ENCODE measurements at places on chromosomes 4 and X.

GRCh38 chr4:40940756-40941155 is 191.0 kb downstream of the NSUN7 start:
- DNase-seq = no peak

DNA sequence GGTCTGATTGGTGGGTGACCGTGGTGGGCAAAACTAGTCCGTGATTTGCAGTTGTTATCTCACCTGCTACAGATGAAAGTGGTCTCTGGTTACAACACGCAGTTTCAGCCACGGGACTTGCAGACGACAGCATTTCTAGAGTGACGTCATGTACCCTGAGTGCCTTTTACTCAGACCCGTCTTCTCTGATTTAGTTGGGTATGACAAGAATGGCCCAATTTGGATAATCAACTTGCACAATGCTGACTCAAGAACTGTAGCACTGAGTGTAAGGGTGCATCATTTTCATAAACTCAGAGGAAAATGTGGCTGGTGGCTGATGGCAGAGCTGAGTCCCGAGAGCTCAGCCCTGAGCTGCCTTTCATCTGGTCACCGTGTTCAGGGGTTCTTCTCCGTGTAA is 281.4 kb upstream of the FRG1 start:
- DNase-seq = no peak

DNA sequence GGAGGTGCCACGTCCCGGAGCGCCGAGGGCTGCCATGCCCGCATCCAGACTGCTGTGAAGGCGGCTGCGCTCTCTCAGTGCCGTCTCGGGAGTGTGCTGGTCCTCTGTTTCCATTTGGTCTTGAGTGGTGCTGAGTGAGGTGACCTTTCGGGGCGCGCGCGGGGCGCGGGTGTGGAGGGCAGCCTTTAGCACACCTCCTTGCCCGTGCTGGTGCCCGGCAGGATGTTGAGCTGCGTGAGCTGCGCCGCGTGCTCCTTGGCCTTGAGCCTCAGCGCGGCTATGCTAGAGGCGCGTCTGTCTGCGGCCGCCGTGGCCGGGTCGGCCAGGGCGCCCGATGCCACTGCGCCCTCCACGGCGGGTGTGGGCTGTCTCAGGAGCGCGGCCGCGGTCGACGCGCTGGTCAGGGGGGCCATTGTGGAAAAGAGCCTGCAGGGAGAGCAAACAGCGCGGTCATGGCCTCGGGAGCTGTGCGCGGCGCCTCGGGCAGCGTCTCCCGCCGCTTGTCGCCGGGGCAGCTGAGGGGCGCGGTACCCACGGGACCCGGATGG is 11.2 kb downstream of the ARX start:
- no peak for DNase-seq

GRCh38 chrX:95057341-95057740 is 1383.3 kb downstream of the FAM133A start:
- no peak for DNase-seq

DNA sequence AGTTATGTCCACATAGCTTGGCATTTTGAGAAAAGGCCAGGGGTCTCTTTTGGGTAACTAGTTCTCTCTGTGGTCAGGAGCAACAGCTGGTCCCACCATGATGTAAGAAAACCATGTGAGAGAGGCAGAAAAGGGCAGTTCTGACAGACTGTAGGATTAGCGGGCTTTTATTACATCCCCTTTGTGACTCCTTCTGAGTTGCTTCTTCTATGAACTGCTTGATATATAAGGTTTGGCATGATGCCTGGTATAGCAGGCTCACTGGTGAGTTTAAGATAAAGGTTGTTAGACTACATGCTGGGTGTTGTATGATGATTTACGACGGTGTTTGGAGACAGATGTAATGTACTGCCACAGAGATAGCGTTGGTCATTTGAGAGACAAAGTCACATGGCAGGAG is 2308.1 kb upstream of the AGA start:
- no peak for DNase-seq

DNA sequence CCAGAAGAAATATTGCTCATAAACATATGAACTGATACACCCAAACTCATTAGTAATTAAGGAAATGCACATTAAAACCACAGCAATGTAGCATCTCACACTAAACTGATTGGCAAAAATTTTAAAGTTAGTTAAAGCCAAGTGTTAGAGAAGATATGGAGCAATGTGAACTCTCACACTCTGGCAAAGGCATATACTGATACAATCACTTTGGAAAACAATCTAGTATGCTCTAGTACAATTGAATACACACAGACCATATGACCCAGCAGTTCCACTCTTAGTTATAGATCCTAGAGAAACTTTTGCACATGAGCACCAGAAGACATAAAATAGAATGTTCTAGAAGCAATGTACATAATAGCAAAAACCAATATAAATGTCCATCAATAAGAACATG is 8.4 kb upstream of the AWAT1 start:
- DNase-seq = no peak

- no peak for DNase-seq
These were observed 63.7 kb downstream of the HMGB2 start for GRCh38 chr4:173270312-173271027.

DNA sequence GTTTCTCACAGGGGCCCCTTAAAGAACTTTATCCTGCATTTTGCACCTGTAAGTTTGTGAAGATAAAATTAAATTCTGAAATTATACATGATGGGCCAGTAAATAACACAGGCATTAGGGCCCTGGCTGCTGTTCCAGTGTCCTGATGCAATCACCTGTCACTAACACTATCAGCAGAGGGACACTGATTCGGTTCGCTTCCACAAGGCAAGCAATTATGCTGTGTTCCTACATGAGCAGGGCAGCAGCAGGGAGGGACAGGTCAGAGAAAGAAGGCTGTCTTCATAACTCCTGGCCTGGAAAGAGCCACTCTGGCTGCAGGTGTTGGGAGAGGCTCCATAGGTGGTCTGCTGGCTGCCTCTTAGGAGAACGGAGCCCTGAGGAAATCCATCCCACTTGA is 487.3 kb downstream of the MID1IP1 start:
- DNase-seq = no peak

DNA sequence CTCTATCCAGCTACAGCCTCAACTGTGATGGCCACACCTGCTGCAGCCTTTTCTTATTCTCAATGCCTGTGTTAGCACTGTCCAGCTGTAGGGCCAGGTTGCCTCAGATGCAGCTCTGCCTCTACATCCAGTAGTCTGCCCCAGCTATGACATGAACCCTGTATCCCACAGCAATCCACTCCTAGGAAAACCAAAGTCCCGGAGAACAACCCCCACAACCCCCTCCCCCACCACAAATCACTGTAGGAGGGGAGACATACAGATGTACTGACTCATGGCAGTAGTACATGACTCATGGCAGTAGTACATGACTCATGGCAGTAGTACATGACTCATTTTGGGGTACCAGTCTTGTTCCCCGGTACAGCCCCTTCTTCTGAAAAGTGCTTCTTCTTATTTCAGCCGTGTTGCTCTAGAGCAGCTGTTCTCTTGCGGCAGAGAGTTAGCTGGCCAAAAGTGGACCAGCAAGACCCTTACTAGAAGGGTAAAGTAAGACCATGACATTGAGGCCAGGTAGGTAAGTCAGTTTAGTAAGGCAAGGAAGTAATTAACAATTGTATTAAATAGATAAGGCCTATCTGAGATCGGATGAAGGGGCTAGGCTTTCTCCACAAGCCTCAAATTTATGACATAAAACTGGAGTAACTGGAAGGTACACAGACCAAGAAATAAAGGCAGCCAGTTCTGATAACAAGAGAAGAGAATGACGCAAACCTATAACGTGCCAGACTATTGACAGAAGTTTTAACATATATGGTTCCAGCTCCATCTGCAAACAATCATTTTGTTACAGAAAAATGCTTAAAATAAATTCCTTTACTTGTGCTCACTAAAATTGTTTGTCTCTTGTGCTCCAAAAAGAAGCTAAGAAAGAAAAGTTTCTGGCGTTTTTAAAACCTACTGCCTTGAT is 221.4 kb downstream of the TACR3 start:
- DNase-seq = peak; percentile 76

- DNase-seq = peak; percentile 61
These were observed 886 bp upstream of the WWC2 start for GRCh38 chr4:183098019-183098722.

DNA sequence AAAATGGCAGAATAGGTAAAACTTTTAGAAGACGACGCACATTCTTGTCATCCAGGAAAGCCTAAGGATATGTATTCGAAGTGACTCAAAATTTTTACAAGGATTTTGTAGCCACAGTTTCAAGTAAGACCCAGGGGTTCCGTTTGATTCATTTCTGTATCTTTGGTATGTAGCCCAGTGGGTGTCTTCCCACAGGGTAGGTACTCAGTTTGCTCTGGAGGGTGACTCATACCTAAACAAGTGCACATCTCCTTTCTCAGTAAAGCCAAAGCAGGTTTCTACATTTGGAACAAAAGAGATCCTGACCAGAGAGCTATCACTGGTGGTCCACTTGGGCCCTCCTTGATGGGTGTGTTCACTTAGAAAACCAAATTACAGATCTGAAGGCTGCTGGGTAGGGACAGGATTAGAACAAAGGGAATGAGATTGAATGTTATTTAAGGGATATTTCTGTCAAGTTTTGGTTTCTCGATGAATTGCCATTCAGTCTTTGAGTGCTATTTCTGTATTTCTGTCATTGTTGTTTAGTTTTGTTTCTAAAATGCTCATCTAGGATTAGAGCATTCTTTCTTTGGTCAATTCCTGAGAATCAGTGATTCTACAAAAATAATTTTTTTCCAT is 56.1 kb downstream of the PLS3 start:
- DNase-seq = peak; percentile 50

DNA sequence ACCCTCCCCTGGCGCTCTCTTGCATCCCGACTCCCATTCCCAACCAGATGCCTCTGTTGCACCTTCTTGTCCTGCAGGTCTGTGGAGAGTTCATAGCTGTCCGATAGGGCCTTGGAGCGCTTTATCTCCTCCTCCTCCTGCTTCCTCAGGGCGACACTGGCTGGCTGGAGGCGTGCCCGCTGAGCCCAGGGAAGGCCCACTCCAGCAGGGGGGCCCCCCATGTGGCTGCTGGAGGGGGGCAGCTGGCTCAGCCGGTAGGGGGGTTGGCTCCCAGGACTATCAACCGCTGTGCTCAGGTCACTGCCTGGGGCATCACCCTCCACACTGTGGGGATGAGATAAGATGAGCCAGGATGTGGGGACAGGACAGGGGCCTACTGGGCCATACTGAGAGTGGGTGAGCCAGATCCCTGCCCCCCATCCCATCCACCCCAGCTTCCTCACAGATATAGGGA is 25.6 kb downstream of the IQSEC2 start:
- no peak for DNase-seq

DNA sequence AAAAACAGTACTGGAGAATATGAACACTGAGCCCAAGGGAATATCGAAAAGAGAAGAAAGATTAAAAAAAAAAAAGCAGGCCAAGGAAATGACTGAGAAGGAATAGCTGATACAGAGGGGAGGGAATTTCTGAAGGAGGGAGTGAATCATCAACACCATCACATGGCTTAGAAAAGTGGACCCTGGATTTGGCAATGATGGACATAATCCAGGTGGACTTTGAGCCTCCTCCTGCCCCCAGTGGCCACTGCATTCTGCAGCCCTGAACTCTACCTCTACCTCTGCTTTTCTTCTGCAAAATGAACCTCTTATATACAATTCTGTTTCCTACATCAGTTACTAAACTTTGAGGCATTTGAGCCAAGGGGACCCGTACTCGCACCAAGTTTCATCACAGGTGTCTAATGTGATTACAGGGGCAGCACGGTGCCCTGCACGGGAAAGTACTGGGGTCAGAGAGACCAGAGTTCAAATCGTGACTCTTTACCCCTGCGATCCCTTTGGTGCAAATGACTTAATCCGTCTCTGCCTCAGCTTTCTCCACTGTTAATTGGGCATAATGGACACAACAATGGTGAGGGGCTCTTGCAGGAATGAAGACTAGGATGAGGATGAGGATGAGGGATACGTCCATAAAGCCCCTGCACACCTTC is 1.1 kb downstream of the OCIAD2 start:
- peak; percentile 31 for DNase-seq

DNA sequence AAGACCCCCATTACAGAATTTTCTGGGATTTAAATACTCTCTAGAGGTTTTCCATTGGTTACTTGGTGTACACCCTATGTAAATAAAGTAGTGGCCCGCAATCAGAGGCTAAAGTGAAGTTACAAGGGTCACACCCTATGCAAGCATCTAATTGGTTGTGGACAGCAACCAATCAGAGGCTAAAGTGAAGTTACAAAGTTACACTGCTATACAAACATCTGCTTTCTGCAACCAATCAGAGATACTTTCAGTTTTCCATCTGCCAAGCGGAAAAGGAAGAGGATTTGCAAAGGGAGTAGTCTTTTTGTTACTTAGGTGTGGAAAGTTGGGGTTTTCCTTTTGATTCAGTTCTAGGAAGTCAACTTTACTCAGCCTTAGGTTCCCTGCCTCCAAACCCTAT is 2.0 kb upstream of the ATRX start:
- DNase-seq = peak; percentile 52

DNA sequence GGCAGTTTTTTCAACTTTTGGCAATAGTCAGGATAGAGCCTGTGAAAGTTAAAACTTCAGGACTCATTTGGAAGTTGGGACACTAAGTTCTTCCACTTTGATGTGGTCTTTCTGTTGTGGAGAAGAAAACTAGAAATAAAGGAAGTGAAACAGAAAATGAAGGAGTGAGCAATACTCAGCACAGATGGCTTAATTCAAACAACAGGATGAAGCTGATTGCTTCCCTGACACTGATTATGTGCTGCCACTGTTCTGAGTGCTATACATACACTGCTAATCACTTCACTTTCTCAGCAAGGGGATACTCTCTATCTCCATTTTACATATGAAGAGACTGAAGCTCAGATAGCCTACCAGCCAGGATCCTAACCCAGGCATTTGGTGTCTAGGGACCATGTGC is 235.1 kb upstream of the CPEB2 start:
- no peak for DNase-seq

DNA sequence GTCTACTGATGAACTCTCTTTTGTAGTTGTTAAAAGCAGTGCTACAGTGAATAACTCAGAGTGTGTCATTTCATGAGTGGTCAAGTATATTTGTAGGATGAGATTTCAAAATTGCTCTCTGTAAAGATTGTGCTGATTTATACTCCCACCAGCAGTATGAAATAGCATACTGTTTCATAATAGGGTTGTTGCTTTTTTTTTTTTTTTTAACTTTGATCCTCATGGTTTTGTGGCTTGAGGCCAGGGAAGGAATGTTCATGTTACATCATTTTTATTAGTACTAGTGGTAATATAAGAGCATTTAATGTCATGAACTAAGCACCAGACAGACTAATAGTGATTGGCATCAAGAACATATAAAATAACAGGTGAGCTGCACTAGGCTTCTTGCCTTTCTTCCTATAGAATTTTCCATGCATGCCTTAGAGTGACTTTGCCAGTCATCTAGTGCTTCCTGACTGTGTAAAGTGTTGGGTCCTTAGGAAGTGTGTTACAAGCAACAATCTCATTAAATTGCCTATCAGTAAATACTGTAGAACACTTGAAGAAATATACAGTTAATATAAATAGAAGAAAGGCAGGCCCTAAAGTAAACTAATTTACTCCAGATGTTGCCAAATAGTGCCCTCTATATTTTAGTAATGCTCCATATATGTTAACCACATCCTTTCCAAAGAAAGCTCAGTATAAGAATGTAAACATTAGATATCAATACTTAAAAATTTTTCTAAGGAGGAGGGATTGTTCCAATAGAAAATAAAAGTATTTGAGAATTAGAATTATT is 38.6 kb upstream of the MSMO1 start:
- DNase-seq = peak; percentile 74

Measured in AG10803 (cell line).